ENCODE measurements at places on chromosomes 5 and 9.

- no peak for DNase-seq
These were observed 17.8 kb downstream of the SLC38A9 start for GRCh38 chr5:55694152-55694830.

DNA sequence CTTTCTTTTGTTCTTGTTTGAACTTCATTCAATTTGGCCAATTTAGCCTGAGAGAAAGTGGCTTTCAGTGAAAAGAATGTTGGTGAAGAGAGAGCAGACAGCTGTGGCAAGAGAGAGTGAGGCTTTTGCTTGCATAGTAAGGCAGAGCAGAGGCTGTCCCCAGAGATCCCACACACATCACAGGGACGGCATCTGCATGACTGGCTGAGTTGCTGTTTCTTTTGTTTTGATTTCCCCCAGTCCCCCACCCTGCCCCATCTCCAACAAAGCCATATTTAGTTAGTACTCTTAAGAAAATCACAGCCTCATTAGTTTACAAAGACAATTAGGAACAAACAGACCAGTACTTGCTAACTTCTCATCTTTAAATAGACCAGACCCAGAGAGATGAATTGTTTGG lies 363.9 kb upstream of the SEMA6A start:
- DNase-seq: no peak

DNA sequence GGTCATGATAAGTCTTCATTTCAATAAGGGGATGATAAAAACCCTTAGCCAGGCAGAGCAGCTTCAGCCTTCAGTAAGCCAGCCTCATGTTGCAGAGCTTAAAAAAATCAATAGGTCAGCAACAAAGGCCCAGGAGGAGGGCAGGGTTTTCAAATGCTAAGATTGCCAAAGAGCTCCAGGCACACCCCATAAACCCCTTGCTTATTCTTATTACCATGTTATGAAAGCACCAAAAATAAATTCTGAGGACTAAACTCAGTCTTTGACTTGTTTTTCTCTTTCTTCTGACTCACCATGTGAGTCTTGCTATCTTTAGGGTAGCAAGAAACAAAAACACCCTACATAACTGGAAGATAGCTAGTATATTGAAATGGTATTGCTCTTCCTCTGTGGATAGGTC lies 317.1 kb downstream of the KCTD16 start:
- no peak for DNase-seq

GRCh38 chr9:127506117-127506813 lies 55.0 kb downstream of the LRSAM1 start:
- DNase-seq: no peak

DNA sequence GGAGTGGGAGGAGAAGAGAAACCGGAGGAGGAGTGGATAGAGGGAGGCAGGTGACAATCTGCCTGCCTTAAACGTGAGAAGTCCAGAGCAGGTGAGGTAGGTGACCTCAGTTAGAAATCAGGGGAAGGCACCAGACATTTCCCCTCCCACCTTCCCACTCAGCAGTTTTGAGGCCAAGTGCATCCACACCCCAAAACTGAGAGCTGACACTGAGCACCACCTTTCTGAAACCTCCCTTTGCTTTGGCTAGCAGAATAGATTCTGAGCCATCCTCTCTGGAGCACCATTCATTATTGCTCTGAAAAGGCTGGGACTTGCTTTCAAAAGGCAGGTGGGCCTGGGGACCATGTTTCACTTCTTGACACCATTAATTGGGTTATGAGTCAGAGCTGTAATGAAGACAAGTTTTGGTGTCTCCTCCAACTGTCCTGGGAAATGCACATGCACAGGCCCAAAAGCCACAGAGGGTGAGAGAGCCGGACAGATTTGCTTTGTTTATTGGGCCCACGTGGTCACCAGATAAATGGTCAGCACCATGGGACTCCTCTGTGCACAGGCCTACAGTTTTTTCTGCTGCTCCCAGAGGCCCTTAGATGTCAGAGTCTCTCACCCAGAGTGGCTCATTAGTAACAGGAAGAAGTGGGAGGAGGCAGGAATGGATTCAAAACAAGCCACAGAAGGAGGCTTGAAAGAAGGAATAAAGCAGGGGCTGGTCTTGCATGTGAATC lies 314.7 kb downstream of the TLE1 start:
- no peak for DNase-seq

GRCh38 chr9:122076117-122076516 lies 17.0 kb downstream of the TTLL11 start:
- DNase-seq: no peak

- no peak for DNase-seq
These were observed 396.9 kb downstream of the ENC1 start for GRCh38 chr5:74243634-74244033.
